ENCODE measurements at places on chromosomes 3 and 15.

DNA sequence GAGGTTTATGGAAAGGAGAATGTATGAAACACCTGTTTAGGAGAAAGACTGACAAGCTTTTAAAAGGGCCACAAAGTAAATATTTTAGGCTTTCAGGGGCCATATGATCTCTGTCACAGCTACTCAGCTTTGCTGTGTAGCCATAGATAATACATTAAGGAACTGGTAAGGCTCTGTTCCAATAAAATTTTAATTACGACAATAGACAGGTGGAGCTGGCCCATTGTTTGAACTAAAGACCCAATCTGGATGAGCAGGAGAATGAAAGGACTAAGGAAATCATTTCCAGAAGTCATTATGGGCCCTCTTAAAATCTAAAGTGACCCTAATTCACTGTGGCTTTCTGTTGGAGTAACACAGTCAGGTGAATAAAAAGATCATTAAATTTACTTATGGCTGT, 48.5 kb upstream of the SLC12A8 start:
- no peak for DNase-seq

GRCh38 chr15:72058585-72058984, 59.4 kb downstream of the MYO9A start:
- DNase-seq: no peak

- DNase-seq: no peak
These were observed 59.7 kb downstream of the GHSR start for GRCh38 chr3:172388412-172389078.

DNA sequence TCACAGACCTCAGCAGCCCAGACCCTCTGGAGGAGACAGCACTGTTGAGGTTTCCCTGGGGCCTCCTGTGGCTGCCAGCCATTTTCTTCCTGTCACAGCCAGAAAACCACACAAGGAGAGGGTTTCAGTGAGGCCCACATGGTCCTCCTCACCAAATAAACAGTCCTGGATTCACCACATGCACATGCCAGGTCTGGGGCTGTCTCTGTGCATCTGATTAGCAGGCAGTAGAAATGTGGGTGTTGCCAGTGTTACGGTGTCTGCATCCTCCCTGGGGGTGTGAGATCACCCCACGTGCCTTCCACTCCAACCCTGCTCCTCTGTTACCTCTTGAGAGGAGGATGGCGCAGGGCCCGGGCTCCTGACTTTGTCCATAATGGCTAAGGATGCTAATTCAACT, 140.4 kb downstream of the CHDH start:
- no peak for DNase-seq

DNA sequence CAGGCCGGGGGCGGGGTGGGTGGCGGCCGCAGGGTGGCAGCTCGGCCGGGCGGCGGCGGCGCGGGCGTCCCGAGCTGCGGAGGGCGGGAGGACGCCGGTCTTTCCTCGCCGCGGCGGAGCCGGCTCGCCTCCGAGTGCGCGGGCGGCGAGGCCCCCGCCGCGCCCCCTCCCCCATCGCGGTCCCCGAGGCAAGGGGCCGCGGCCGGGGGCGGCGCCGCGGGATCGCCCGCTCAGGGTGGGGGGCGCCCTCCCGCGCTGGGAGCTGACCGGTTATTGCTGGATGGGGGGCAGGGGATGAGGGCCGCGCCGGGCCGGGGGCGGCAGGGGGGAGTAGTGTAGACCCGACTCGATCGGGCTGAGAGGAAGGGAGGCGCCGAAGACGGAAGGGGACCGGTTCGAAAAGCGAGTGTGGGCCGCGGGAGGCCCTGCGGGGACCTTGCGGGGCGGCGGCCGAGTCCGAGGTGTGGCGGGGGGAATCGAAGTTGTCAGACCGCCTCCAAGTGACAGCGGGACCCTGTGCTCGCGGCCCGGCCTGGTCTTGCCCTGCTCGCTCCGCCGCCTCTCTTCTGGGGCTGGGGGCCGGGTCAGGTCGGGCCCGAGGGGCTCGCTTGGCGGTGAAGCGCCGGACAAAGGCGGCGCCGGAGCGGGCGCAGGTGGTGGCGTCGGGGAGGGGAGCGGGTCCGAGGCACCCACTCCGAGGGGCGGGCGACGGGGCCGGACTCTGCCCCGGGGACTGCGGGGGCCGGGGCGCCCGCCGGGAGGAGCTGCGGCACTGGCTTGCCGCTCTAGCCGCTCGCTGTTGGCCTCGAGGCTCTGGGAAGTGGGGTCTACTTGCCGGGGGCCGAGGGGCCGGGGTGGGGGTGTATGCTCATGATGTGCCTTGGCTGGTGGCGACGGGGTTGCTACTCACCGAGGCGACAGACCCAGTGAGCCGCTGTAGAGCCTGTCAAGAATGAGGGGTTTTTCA, 1.1 kb downstream of the BAHD1 start:
- no peak for DNase-seq

Measured in thoracic aorta (tissue), 2 donors.